ENCODE measurements at places on chromosomes 6 and 20. TPM values are rescaled to one million over a fixed set of nuclear protein-coding genes. Genes with fewer than 3 reads are reported as not detected.

Gene ADGB
- not detected for total RNA-seq

Gene PNLDC1
- not detected for total RNA-seq

Gene ANKEF1
- 11.6 TPM for total RNA-seq

Gene FITM2
- 9.9 TPM for total RNA-seq

All from PC-3 (cell line).